ENCODE measurements at places on chromosomes 4 and X.

DNA sequence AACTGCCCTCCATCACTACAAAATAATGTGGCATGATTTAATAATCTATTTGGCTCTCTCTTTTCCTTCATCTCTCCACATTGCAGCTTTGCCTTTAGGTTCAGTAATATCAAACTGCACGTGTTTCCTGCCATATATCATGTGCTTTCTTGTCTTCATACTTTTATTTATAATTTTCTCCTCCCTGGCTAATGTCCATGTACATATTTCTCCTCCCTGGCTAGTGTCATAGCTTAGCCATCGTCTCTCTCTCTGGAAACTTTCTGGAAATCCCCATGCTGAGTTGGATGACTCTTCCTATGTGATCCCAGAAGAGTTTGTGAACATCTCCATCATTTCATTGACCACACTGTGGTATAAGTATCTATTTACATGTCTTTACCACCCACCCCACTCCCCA, 21.3 kb upstream of the PDGFC start:
- DNase-seq = no peak

GRCh38 chrX:28586286-28586685, 960 bp upstream of the IL1RAPL1 start:
- DNase-seq = no peak

GRCh38 chr4:152887981-152888380, 48.1 kb upstream of the FHDC1 start:
- DNase-seq = no peak

GRCh38 chrX:109782994-109783700, 50.1 kb upstream of the ACSL4 start:
- DNase-seq = no peak

GRCh38 chrX:153019166-153019565, 25.2 kb upstream of the PNMA5 start:
- no peak for DNase-seq

DNA sequence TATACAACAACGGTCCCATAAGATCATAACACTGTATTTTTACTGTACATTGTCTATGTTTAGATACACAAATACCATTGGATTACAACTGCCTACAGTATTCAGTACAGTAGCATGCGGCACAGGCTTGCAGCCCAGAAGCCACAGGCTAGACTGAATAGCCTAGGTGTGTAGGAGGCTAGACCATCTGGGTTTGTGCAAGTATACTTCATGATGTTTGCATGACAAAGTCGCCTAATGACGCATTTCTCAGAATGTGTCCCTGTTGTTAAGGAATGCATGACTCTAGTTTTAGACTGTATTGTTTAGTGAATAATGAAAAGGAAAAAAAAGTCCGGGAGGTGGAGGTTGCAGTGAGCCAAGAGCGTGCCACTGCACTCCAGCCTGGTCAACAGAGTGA, 56.5 kb upstream of the C4orf50 start:
- DNase-seq = no peak
